LNCaP clone FGC (cell line): ENCODE measurements at places on chromosomes 2 and 18.

- no peak for DNase-seq
Observed at GRCh38 chr2:172329416-172329773, 98.0 kb upstream of the ITGA6 start.

DNA sequence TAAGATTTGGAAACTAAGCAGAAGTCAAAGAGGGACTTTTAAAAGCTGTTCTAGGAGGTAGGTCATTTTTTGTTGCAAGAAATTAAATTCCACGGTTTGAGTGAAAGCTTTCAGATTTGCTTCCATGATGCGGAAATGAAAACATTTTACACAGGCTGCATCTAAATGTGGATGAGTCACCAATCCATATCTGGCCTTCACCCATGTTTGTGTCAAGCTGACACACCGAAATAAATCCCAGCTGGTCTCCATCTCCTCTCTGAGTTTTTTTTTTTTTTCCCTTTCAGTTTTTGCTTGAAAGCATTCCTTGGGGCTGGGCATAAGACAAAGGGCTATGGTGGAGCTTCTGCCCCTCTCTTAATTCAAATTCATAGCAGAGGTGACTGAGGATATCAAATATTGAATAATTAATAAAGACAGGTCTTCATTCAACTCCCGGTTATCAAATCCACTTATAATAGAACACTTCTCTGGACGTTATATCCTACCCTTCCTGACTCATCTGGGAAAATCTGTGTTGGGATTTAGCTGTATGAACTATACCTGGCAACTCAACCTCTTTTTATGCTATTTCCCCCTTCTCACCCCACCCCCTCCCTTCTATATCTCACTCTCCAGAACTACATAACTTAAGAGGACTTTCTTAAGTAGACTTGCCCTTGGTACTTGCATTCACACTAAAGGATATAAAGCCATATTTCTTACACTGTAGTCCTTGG is 558.3 kb upstream of the GCFC2 start:
- DNase-seq: no peak

GRCh38 chr2:147374423-147374811 is 470.4 kb upstream of the ACVR2A start:
- DNase-seq: peak; percentile 10

GRCh38 chr18:79540904-79541282 is 138.7 kb upstream of the CTDP1 start:
- no peak for DNase-seq

GRCh38 chr2:127695491-127696472 is 5.5 kb upstream of the SFT2D3 start:
- DNase-seq: no peak

DNA sequence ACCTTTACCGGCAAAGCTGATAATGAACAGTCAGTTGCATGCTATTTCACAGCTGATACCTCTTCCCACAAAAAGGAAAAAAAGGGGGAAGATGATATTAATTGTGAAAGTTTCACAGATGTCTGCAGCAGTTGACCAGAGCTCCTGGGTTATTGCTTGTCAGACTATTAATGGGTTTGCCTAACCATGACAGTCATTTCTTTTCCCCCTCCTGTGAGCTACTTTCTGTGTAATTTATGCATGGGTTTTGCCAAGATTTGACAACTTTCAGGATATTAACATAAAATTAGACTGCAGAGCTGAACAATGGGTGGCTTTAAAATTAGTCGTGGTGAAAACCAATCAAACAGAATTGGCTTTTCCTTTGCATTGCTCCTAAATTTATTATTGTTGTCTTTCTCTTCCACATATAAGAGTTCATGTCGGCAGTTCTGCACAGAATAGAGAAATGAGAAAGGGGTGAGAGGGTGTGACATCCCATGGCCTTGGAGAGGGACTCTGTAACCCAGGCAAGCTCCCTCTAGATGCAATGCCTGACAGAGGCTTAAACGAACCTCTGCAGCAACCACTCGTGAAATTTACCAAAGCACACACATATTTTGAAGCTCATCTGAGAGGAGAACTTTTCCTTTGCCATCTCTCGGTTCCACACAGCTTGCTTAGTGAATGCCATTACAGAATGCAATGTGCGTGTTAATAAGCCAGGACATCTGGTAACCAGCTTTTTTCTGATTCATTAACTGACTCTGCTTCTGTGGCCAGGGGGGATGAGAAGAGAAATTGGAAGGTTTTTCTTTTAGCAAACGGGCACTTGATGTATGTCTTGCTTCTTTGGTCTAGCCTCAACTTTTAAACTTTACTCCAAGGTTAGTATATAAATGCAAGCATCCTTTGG is 82.2 kb upstream of the ITGA4 start:
- DNase-seq: no peak

DNA sequence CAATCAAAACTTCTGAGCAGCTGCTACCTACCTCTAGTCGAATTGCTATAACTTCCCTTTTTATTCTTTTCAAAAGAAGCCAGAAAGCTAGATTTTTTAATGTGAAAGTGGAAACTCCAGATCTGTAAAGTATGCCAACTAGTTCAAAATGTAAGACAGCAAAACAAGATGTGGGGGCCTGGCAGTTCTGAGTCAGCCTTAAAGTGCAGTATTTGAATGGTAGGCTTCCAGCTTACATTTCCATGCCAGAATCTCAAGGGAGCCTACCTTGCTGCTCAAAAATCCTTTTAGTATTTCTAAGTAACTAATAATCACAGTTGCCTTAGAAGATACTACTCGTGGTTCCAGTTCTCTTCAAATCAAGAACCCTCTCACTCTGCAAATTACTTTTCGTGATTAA is 1288.7 kb downstream of the LRP1B start:
- DNase-seq: no peak

DNA sequence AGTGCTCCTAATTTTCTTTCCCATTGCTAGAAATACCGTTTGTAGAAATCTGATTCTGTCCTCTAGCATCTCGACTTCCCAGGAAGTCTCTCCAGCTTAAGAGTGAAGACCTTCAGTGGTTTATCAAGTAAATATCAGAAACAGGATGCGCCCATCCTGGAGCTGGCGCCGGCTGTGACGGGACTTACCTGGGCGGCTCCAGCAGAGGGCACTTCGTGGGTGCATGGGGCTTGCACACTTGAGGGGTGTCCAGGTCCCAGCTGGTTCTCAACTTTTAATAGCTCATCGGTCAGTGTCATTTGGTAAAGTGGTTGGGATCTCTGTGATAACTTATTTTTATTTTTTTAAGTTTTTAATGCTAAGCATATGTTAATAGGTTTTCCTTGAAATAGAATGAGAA is 167.0 kb upstream of the TPO start:
- DNase-seq: no peak

GRCh38 chr2:30984148-30984547 is 154.1 kb downstream of the GALNT14 start:
- no peak for DNase-seq

GRCh38 chr2:27582129-27582694 is 630 bp upstream of the ZNF512 start:
- no peak for DNase-seq

GRCh38 chr18:3075491-3075890 is 62.5 kb upstream of the LPIN2 start:
- no peak for DNase-seq

- DNase-seq: no peak
Observed at GRCh38 chr2:147644491-147644890, 200.3 kb upstream of the ACVR2A start.

- no peak for DNase-seq
Observed at GRCh38 chr18:23752796-23753195, 63.5 kb downstream of the LAMA3 start.

GRCh38 chr2:17674817-17675216 is 78.8 kb downstream of the SMC6 start:
- DNase-seq: no peak

DNA sequence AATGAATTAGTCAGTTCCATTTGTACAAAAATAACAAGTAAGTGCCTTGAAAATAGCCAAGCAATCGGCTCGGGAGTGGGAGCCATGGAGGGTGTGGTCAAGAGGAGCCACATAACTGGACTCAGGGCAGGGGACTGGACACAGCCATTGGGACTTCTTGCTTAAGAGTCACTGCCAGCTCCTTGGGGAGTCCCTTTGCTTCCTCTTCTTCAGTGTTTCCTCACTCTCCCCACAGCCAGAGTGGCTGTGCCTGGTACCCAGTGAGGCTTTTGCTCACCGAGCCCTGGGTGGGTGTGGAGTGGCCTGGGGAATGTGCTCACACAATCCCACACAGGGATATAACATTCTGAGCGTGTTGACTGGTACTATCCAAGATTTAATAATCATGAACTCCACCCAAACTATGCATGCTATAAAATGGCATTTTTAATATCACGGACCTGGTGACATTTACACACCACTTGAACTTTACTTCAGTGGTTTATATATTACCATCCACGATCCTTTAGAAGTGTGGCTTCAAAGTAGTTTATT is 94.6 kb downstream of the PTGR3 start:
- DNase-seq: no peak

GRCh38 chr2:71067567-71068217 is 756 bp upstream of the NAGK start:
- no peak for DNase-seq

GRCh38 chr2:40348665-40349064 is 103.2 kb downstream of the SLC8A1 start:
- no peak for DNase-seq

DNA sequence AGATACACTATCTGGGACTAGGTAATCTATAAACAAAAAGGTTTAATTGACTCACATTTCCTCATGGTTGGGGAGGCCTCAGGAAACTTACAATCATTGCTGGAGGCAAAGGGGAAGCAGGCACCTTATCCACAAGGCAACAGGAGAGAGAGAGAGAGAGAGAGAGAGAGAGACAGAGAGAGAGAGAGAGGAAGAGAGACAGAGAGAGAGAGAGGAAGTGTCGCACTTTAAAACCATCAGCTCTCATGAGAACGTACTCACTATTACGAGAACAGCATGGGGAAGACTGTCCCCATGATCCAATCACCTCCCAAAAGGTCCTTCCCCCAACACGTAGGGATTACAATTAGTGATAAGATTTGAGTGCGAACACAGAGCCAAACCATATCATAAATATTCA is 253.5 kb upstream of the TRIB2 start:
- no peak for DNase-seq

DNA sequence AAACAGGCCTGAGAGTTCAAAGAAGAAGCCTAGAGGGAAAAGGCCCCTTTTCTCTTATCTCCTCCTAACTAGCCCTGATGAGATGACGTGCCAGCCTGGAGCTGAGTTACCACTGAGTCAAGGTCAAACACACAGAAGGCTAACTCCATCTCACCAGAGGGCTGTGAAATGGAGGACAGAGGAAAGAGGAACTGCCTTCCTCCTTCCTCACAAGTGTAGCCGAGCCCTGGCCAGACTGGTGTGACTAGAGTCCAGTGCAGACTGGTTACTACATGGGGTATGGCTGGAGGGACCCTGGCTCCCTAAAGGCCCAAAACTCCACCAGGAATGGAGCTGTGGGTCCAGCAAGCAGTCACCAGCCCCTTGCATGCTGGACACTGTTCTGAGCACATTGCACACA is 35.7 kb upstream of the GYPC start:
- DNase-seq: no peak

DNA sequence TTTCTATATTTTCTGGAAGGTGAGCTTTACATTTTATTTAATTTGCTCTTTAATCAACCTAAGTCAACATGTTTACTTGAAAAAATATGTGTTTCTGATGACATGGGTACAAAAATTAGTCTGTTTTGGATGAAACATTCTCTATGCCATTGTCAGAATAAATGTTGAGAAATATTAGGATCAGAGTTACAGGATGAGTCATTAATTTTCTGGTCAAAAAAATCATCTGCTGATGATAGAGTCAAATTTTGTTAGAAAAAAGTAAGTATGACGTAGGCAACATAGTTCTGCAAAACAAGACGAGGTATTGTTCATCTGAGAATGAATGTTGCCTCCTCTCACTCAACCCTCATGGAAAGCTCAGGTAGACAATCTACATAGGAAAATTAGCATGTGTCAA is 107.6 kb upstream of the CAVIN2 start:
- DNase-seq: no peak

- DNase-seq: peak; percentile 76
Observed at GRCh38 chr18:72965616-72966015, 97.8 kb upstream of the NETO1 start.

GRCh38 chr2:74048843-74049519 is 64.3 kb downstream of the TET3 start:
- no peak for DNase-seq

DNA sequence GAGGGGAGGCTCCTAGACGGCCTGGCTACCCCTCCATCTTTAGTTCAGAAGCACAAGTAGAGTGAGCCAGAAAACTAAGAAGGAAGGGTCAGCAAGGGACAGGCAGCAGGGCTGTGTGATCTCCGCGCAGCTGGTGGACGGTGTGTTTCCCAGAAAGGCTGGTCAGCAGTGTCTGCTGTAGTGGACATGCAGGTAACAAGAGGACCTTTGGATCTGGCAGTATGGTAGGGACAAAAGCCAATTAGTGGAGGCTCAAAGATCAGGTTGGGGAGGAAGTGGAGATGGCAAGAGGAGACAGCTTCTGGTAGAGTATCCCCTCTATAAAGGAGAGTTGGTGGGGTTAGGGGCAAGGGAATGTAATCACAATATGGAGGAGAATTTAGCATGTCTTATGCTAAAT is 95.1 kb downstream of the NCK2 start:
- DNase-seq: no peak

- DNase-seq: no peak
Observed at GRCh38 chr18:57542126-57542525, 44.4 kb downstream of the FECH start.

GRCh38 chr18:63089041-63089440 is 230.5 kb downstream of the BCL2 start:
- DNase-seq: no peak

GRCh38 chr2:28600181-28600580 is 104.3 kb downstream of the PLB1 start:
- DNase-seq: no peak

DNA sequence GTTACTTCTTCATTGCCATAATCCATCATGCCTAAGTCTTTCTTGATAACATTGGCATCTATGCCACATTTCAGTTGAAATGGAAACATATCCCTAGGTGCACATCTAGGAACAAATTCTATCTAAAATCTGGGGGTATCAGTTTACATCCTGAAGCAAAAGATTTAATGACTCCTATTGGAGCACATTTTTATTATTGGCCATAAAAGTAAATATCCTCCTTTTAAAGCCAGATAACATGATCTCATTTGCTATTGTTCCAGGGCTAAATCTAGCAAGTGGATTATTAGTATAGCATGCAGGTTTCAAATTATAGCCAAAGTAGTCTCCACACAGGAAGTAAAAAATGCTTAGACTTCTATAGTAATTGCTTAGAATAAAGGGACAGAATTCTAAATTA is 193.2 kb downstream of the CDH2 start:
- DNase-seq: no peak

DNA sequence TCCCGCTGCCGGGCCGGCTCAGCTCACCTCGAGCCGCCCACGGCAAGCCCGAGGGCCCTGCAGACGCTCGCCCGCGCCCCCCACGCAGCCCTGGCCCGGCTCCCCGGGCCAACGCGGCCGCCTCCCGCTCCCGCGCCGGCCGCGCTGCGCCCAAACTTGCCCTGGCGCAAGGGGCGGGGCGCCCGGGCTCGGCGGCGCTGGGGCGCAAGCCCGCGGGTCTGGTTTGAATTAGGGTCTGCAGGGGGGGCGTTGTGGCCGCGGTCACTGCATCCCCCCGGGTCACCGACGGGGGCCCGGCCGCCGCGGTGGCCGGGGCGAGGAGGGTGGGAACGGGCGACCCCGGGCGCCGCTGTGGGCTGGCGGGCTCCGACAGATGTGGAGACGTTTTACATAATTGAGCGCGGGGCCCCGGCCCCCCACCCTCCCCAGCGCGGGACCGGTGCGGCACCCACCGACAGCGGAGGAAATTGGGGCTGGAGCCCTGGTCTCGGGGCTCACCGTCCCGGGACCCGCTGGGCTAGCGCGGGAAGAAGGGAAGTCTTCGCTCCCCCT is 690 bp downstream of the SDC1 start:
- no peak for DNase-seq
